ENCODE measurements at places on chromosomes 7 and 10.

- no peak for DNase-seq
Observed at GRCh38 chr10:48805411-48805810, 120.7 kb downstream of the WDFY4 start.

- DNase-seq, result peak; percentile 63
Observed at GRCh38 chr7:1664711-1665548, 5.1 kb upstream of the ELFN1 start.

DNA sequence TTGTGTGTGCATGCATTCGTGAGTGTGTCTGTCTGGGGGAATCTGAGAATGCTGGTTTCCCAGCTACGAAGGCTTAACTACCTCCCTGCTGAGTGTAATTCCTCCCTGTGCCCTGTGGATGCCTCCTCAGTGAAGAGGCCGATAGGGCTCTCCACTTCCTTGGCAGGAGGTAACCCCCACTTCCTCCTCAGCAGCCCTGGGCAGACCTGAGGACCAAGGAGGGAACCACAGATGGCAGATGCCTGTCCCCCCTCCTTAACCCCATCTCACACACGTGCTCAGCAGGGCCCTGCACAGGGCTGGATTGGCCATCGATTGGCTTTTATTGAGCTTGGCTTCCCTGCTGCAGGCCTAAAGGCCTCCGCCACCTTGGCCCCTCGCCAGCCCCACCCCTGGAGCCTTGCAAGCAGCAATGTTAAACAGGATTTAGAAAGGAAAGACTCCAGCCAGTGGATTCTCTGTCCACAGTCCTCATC lies 45.6 kb upstream of the LRRC4 start:
- no peak for DNase-seq

GRCh38 chr10:17847585-17848296 lies 38.6 kb downstream of the MRC1 start:
- DNase-seq, result peak; percentile 24

- DNase-seq, result no peak
Observed at GRCh38 chr7:23272275-23272674, 25.7 kb downstream of the GPNMB start.

GRCh38 chr10:43225787-43226153 lies 41.1 kb downstream of the RASGEF1A start:
- no peak for DNase-seq

DNA sequence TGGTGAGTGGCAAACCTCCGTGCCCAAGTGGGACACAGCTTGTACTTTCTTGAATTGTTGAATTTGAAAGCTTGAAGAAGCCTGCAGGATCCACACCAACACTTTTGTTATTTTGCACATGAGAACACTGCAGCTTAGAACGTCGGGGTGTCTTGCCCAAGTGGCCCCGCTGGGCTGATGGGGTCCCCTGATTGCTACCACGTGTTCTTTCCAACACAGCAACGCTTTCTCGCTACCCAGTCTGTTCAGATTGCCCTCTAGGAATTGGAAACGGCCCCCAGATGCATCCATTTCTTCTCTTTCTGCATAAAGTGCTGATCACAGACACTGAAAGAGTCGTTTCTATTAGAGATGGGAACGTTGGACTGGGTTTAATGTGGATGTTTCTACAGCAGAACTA lies 268.5 kb downstream of the ADARB2 start:
- DNase-seq, result no peak

DNA sequence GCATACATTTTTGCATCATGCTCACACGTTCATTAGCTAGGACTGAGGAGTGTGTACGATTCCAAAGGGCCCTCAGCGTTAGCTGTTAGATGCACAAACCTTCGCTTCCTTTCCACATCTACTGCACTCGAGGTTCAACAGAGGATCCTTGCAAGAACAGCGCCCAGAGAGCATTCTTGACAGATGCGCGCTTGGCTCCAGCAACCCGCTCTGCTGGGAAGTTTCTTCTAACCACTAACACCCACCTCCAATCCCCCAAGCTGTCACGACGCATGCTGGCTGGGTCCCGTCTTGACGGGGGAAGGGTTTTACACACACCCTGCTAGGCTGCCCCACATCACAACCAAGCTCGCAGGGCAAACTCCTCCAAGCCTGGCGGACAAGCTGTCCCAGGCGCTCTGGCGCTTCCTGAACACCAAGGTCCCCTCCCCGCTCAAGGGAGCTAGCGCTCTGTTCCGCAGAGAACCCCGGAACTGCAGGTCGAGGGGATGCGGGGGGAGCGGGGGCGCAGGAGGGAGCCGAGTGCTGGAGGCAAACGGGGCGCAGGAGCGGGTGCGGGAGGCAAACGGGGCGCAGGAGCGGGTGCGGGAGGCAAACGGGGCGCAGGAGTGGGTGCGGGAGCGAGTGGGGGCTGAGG lies 653 bp upstream of the ADRB1 start:
- peak; percentile 21 for DNase-seq

DNA sequence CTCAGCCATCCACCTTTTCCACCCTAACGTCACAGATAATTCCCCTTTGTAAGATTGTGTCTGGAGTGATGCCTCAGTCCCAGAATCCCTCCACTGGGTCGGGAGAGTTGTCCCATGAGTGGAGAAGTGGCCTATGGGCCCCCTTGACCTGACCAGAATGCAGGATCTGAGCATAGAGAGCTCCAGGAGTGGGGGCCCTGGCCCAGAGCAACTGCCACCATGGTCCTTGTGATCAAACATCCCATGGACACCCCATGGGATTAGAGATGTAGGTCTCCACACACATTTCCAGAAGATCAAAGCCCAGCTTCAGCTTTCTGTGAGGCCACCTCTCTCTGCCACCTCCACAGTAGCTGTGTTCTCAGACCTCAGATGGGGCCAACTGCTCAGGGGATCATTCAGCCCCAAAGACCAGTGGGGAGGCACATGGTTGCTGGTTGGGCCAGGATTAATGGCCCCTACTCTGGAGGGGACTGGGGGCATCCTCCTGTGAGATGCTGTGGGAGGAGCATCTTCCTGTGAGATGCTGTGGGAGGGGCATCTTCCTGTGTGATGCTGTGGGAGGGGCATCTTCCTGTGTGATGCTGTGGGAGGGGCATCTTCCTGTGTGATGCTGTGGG lies 28.5 kb upstream of the DPYSL4 start:
- no peak for DNase-seq

- DNase-seq, result no peak
Observed at GRCh38 chr7:83475420-83475819, 173.5 kb downstream of the SEMA3E start.

DNA sequence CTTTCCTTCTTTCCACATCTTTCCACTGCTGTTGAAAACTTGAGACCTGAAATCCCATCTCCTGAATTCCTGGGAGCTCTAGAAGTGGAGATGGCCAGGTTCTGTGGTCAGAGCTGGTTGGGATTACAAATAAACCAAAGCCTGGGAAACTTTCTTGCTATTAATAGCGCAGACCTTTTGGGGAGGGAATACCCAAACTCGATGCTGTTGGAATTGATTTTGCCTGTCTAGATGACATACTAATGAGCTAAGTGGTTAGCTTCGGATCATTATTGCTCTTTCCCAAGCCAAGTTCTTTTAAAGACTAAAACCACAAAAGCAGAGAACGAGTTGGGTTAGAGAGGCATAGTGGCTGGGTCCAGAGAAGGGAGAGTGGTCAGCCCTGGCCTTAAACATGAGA lies 76.6 kb downstream of the TCF7L2 start:
- peak; percentile 91 for DNase-seq

- no peak for DNase-seq
Observed at GRCh38 chr10:6813306-6813705, 233.2 kb upstream of the PRKCQ start.

GRCh38 chr7:97722386-97722785 lies 9.5 kb upstream of the TAC1 start:
- DNase-seq, result no peak

DNA sequence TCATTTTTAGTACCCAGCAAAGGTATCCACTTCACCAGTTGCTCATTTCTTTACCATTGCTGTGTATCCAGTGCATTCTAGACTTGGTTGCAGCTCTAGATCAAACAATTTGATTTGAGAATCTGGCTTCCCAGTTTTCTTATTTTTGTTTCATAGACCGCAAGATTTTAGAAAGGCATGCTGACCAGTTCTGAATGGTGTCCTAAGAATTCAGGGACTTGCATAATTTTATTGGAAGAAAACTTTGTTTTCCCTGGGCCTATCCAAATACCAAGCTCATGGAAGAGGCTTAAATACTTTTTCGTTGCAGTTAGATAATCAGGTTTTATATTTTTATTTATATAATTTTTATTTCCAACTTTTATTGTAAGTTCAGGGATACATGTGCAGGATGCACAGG lies 58.3 kb downstream of the BICC1 start:
- no peak for DNase-seq

GRCh38 chr10:113854761-113855588 lies 514 bp downstream of the NHLRC2 start:
- DNase-seq, result peak; percentile 35

GRCh38 chr7:44484482-44485313 lies 5.8 kb downstream of the NUDCD3 start:
- DNase-seq, result no peak

GRCh38 chr10:104478380-104478779 lies 124.7 kb downstream of the CFAP58 start:
- no peak for DNase-seq

DNA sequence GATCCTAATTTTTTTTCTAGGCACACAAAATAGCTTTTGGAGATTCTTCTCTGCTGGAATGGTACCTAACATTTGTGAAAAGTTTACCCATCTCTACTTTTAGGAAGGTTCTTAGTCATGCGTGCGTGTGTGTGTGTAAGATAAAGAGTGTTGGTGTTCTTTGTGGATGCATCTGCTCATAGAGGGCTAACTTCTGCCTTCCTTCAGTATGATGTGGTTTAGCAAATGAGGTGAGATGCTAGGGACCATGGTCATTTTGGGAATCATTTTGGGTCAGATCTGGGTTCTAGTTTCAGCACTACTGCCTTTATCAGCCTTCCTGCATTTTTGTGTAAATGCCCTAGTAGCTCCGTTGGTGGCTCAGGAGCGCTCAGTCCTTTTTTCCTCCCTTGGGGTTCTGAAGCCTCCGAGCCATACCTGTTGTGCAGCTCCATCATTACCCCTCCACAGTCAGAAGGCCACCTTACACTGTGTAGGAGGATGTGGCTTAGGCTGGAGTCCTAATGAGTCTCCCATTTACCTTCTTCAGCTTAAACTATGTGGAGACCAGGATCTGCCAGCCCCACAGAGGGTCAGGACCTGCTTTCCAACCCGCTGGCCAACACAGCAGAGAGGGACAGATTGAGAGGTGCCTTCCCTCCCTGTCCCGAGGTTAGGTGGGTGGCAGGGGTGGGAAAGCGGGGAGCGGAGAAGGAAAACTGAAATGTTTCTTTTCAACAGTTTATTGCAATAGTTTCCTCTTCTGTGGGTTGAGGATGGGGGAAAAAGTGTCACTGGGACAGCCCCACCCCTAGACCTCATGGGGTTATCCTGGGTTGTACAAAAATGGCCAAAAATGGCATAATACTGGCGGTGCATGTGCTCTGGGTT lies 31.2 kb downstream of the TSPAN14 start:
- DNase-seq, result no peak

GRCh38 chr10:30062090-30062489 lies 2.7 kb upstream of the JCAD start:
- DNase-seq, result peak; percentile 94

DNA sequence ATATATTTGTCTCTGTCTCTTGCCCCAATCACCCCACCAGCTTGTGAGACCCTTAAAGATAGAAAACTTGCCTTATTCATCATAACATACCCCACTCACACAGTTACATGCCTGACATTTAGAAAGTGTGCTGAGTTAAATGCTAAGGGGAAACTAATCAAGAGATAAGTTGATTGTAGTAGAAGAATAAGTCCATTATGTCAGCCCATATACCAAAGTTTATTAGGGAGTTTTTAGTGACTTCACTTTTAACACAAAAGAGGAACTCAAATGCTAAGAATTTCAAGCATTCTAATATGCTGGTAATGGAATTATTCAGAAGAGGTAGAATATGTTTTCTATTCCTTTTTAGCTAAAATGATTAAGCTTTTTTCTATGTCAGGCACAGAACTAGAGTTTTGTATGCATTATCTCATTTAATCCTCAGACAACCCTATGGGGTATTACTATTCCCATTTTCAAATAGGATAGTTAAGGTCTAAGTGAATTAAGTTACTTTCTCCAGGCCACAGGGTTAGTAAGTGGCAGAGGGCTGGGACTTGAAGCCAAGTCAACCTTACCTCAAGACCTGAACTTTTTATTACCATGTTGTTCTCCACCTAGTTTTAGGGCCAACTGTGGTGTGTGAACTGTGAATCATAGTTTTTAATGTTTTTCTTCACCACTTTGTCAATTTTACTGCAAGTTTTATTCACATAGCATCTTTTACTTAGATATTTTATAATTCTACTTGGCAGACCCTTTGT lies 19.6 kb downstream of the ASAH2 start:
- DNase-seq, result no peak

GRCh38 chr7:115009736-115010440 lies 88.0 kb downstream of the MDFIC start:
- DNase-seq, result peak; percentile 26

- DNase-seq, result no peak
Observed at GRCh38 chr10:74334221-74334620, 183.2 kb downstream of the ADK start.

GRCh38 chr7:66146701-66147100 lies 32.1 kb downstream of the CRCP start:
- peak; percentile 67 for DNase-seq

GRCh38 chr7:22113041-22113440 lies 167.3 kb upstream of the CDCA7L start:
- DNase-seq, result no peak

GRCh38 chr10:82692458-82692857 lies 817.5 kb downstream of the NRG3 start:
- no peak for DNase-seq

DNA sequence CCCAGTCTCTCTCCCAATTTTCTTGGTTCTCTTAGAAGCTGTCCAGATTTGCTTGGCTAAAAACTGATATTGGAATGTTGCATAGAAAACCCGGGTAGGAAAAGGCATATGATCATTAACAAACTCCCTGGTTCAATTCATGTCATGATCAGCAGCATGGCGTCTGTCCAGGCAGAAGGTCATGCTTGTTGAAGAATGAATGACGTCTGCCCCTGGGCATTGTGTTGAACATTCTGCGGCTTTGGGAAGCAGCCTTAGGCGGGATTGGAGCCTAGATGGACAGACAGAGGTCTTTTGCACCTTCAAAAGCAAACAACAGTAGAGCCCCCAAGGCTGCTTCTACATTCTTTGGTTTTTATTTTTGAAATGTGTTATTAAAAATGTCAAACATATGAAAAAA lies 7.7 kb upstream of the MINDY3 start:
- no peak for DNase-seq

DNA sequence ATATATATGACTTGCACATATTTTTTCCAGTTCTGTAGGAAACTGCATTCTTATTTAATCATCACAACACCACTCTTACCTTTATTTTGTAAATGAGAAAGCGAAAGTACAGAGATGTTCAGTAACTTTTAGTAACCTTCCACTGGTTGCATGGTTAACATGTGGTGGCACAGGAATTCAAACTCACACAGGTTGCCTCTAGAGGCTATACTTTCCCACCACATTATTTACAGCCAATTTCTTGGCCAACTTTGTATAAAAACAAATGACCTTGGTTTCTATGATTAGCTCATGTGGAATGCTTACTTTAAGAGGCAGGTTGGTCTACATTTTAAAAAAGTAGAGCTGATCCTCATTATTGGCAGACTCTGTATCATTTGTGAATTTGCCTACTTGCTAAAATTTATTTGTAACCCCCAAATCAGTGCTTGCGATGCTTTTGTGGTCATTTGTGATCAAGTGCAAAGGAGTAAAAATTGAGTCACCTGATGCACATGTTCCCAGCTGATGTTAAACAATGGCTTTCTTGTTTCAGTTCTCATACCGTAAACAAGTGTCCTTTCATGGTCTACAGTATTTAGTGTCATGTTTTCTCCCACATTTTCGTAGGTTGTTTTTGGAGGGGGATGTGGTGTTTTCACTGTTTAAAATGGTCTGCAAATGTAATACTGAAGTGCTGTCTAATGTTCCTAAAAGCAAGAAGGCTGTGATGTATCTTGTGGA lies 14.8 kb downstream of the BBS9 start:
- peak; percentile 7 for DNase-seq

Measured in fibroblast of skin of abdomen (primary cell).